ENCODE measurements at places on chromosomes 12 and 14.

- no peak for DNase-seq
Measured at GRCh38 chr14:74425525-74426201, 347 bp downstream of the SYNDIG1L start.

DNA sequence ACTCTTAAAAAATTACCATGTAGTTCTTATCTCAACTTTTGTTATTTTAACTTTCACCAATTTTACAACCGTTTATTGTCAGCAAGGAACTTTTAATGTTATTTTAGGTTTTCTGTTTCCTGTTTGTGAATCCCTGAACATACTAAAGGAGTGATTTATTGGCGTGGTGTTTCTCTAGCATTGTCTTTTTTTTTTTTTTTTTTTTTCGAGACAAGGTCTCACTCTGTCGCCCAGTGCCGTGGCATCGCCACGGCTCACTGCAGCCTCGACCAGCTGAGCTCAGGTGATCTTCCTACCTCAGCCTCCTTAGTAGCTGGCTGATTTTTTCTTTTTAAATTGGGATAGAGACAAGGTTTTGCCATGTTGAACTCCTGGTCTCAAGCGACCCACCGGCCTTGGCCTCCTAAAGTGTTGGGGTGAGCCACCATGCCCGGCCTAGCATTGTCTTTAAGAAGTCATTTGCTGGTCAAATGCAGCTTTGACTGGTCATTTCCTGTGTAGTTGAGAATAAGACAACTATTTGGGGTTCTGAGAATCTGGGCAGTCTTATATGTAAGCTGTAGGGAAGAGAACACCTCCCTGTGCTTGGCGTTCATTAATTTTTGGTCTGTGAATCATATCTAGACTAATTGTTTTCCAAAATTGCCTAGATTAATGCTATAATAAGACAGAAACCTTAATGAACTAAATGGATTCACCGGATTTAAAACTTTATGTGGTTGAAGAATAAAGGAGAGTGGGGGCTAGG is 2.1 kb downstream of the WASHC4 start:
- no peak for DNase-seq

DNA sequence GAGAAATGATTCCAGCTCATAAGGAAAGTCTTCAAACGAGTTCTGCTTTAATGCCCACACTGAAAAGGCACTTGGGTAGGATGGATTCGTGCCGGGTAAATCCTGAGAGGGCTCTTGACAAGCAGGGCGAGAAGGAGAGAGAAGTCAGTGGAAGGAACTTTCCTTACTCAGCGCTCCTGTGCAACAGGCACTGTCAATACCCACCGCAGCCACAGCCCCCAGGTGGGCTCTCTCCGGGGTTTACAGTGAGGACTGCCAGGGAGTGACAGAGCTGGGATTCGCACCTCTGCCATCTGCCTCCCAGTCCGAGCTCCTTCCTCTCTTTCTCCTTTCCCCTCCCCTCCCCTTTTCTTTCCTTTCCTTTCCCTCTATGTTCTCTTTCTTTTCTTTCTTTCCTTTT is 118.7 kb downstream of the BEGAIN start:
- no peak for DNase-seq

DNA sequence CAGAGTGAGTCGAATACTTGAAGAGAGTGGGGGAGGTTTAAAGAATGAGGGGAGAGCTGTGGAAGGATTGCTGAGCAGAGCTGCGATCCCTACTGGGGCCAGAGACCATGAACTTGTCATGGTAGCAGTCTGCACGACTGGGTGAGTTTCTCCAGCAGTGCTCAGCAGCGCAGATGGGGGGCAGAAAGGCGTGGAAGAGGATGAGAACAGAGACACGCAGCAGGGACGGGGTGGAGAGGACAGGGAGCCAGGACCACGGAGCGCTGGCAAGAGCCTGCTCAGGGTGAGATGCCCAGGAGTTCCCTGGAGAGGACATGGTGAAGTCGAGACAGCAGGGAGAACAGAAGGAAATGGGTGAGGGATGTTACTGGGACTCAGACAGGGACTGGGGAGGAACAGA is 2.1 kb upstream of the AQP6 start:
- no peak for DNase-seq

- DNase-seq, result no peak
Measured at GRCh38 chr14:79705126-79705894, 506.0 kb downstream of the DIO2 start.
